ENCODE measurements at places on chromosomes 12 and 14.

DNA sequence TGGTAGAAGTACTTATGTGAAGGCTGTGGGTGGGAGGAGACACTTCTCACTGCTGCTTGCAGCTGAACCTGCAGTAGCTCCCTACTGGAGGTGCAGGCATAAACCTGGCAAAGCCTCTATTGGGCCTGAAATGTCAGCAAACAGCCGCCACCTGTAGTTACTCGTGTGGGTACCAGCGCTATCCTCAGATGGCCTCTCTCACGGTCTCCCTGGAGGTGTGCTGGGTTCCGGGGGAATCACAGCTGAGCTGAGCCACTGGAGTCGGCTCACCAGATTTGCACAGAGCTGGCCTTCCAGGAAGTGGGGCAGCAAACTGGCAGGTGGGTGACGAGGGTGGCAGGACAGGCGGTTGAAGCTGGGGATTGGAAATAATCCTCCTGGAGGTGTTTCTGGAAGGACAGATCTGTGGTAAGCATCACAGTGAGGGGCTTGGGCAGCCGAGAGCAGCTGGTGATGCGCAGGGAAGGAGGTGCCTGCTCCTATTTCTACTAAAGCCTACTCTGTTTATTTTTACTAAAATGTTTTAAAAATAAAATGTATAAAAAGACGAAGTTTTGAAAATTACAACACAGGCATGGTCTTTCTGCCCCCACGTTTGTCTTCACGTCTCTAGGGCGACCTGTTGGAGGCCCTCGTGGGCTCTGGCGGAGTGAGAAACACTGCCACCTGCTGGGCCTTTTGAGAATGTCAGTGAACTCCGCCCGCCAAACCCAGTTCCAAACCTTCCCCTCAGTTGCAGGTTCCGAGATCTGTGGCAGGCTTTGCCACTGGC, 67.8 kb upstream of the PLEKHG3 start:
- no peak for DNase-seq

- DNase-seq = no peak
Measured at GRCh38 chr14:105860615-105861580, 334.5 kb downstream of the TMEM121 start.

DNA sequence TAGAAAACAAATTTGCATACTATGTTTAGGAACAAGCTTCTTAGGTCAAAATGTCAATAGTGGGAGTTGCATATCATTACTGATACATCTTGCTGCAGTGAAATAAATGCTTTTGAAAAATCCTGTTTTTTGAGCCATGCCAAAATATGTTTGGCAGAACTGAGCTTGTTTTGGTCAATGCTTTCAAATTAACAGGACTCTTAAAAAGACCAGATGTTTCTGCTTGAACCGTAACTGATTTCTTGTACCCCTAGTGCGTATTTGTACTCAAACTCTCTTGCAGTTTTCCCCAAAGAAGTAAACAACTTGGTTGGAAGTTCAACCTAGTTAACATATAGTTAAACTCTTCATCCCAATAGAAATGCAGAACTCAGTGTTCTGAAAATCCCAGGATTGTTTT, 3.4 kb downstream of the TRHDE start:
- no peak for DNase-seq

DNA sequence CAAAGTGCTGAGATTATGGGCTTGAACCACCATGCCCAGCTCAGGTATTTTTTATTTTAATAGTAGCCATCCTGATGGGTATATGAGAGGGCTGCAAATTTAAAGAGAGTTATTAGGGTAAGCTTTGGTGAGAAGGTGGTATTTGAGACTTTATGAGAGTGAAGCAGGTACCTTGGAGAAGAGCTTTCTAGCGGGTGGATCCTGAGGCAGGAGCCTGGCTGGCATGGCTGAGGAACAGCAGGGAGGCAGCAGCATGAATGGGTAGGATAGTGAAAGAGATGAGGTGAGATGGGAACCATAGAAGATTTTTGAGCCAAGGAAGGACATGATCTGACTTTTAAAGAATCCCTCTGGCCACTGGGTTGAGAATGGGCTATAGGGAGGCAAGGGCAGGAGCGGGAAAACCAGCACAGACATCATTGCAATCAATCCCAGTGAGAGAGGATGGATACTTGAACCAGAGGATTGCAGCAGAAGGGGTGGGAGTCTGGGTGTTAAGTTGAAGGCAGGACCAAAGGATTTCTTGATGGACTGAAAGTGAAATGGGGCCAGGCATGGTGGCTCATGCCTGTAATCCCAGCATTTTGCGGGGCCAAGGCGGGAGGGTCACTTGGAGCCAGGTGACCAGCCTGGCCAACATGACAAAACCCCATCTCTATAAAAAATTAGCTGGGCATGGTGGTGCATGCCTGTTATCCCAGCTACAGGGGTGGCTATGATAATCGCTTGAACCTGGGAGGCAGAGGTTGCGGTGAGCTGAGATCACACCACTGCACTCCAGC, 5.7 kb downstream of the SVOP start:
- DNase-seq = no peak

- DNase-seq = no peak
Measured at GRCh38 chr12:57134949-57135348, 6.7 kb downstream of the LRP1 start.

GRCh38 chr12:77847680-77848431, 17.2 kb downstream of the NAV3 start:
- no peak for DNase-seq

GRCh38 chr12:54026640-54027441, 1.4 kb upstream of the HOXC6 start:
- DNase-seq = no peak

- DNase-seq = no peak
Measured at GRCh38 chr12:115407036-115407435, 723.1 kb upstream of the TBX3 start.

DNA sequence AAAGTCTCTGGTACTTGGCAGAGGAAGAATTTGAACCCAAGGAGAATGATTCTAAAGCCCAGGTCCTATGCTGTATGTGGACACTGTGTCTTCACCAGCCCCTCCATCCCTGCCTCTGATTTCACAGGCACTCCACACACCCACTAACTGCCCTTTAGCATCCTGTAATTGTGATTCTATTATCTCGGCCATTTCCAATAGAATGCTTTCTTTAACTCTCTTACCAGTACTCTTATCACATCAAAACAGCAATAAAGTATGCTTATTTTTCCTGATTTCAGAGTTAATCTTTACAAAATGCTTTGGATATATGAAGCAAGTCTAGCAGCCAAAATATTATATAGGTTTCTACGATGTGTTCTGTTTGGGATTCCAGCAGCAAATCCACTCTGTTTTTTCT, 37.9 kb upstream of the BTG1 start:
- DNase-seq = no peak

- no peak for DNase-seq
Measured at GRCh38 chr14:104786726-104787675, 8.5 kb downstream of the AKT1 start.

DNA sequence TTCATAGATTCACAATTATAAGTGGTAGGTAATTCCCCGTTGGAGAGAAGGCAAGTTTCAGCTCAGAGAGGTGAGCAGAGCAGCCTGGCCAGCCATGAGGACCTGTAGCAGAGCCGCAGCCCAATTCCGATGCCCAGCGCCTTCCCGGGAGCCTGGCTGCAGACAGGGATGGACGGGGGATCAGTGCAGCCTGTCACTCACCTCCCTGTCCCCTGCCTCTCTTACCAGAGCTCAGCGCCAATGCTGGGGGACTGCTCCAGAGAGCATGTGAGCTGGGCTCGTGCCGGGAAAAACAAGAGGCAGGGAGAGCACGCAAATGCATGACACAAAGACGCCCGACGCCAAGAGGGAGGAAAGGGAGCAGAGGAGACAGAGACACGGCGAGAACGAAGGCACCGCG, 231.9 kb downstream of the BCL11B start:
- no peak for DNase-seq

- DNase-seq = no peak
Measured at GRCh38 chr14:31291210-31291609, 83.6 kb upstream of the HECTD1 start.

- DNase-seq = no peak
Measured at GRCh38 chr12:45216983-45217485, 1.1 kb downstream of the ANO6 start.

DNA sequence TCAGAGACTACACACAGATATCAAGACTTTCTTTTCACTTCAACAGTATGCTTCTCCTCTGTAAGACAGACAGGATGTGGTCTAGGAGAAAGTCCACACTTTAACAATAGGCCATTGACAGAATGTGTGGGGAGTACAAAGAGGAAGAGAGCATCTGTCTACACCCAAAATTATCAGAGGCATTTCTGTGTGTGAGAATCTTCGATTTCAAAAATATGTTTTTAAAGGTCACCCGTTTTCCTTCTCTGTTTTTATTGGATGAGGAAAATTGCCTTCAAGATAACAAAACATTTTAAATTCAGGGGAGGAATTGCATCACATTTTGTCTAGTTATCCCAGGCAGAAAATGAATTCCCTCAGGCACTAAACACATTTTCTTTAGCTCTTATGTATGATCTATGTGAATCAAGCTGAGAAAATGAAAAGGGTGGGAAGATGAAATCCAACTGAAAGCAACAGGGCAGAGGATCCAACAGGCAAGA, 16.4 kb downstream of the NAV3 start:
- DNase-seq = no peak

- DNase-seq = no peak
Measured at GRCh38 chr14:87185961-87186560, 806.9 kb downstream of the GALC start.

DNA sequence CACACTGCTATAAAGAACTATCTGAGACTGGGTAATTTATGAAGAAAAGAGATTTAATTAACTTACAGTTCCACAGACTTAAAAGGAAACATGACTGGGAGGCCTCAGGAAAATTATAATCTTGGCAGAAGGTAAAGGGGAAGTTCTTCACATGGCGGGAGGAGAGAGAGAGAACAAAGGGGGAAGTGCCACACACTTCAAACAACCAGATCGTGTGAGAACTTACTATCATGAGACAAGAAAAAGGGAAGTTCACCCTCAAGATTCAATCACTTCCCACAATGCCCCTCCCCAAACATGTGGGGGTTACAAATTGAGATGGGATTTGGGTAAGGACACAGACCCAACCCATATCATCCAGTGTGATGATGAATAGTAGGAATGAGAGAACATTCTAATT, 366.5 kb downstream of the LRFN5 start:
- no peak for DNase-seq

- no peak for DNase-seq
Measured at GRCh38 chr12:52578469-52578868, 4.8 kb upstream of the KRT74 start.

GRCh38 chr12:47147739-47148138, 68.0 kb upstream of the AMIGO2 start:
- DNase-seq = no peak

- DNase-seq = no peak
Measured at GRCh38 chr14:104869669-104870367, 4.8 kb downstream of the CEP170B start.

DNA sequence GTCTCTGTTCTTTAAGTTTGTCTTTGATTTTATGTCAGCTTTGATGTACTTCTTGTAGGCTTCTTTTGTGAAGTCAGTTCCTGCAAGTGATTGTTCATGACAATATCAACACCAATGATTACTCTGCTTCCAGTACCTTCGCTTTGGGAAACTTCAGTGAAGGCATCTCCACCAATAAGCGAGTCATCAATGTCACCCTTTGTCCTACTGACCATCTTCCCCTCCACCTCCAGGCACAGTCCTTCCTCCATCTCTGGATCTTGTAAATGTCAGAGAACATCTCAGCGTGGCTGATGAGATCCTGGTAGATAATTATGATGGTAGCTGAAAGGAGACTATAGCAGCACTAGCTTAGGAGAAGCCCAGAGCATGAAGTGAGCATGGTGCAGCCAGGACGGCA, 40.4 kb upstream of the A2M start:
- no peak for DNase-seq

GRCh38 chr12:54475537-54475936, 2.1 kb upstream of the GTSF1 start:
- no peak for DNase-seq

- DNase-seq = no peak
Measured at GRCh38 chr14:37623426-37623951, 28.1 kb downstream of the TTC6 start.

- DNase-seq = no peak
Measured at GRCh38 chr14:104755621-104756020, 2.7 kb downstream of the SIVA1 start.

Measured in cerebellar nuclear complex (tissue), 1 donor.